ENCODE measurements at places on chromosomes 3 and 15.

DNA sequence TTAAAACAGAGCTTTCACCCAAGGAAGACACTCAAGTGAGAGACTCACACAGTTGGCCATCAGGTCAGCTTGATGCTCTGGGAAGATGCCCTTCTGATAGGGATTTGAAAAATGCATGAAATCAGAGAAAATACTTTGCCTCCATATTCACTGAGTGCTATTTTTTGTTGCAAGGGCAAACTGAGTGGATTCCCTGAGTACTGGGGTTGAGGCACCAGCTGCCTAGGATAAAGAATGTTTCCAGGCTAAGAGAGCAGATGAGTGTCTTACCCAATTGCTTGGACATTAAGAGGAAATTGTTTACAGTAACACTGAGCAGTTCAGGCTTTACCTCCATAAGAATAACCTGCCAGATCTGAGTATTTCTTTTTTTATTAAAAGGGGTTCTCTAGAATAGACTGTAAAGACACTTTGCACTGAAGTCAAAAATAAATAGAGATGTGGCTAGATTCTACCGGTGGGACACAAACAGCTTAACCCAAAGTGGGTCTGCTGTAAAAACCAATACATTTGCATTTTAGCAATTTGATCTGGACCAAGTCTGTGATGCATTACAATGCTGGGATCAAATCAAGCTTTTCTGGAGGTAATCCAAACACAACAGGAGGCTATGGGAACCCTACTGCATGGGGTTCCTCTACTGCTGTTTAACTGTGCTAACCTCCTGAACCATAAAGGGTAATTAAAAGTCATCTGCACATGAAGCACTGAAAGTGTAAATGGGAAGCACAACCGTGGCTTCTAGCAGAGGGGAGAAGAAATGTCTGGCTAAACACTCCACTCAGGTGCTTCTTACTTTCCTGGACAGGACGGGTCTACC lies 238.8 kb upstream of the WNT5A start:
- no peak for DNase-seq

DNA sequence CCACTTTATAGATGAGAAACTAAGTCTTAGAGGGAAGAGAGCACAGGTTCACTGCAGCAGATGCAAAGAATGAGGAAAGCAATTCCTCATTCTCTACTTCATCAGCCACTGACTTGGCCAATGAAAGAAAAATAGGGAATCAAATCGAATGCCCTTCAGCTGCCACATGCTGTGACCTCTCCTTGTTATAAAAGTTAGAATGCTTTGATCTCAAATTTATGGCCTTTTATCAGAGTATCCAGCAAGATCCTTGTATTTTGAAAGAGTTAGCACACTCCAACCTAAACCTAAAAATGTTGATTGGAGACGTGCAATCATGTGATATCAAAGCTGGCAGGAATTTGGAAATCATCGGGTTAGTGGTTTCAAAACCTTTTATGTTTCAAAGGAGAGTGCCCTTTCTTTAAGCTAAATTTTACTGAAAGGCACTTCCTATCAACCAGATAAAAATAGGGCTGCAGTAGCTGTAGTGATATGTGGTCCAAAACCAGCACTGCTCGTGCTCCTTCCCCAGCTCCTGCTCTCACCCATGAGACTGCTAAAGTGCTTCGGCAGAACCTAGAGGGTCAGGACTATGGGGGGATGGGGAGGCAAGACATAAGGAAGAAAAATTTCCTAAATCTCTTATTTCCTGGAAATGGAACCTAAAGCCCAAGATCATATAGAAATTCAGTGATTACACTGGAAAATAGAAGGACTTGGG lies 617.0 kb downstream of the PYDC2 start:
- DNase-seq, result no peak

GRCh38 chr15:93800805-93801204 lies 430.6 kb upstream of the MCTP2 start:
- no peak for DNase-seq

DNA sequence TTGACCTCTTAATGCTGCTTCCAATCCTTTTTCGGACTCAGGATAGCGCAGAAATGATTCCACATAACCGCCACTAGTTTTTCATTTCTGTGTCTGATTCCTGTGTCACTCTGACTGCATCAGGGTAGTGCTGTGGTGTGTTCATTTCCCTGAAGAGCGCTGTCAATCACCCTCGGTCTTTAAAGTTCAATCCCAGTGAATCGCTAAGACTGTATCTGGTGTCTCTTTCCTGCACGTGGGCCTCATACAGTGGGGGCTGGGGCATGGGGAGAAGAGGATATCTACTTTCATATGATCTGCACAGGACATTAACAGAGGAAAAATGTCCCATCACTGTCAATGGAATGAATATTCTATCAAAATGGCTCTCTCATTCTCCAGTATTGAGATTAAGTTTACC lies 32.9 kb upstream of the BNIP2 start:
- DNase-seq, result no peak

- no peak for DNase-seq
These were observed 39.0 kb downstream of the U2SURP start for GRCh38 chr3:143040261-143040879.

DNA sequence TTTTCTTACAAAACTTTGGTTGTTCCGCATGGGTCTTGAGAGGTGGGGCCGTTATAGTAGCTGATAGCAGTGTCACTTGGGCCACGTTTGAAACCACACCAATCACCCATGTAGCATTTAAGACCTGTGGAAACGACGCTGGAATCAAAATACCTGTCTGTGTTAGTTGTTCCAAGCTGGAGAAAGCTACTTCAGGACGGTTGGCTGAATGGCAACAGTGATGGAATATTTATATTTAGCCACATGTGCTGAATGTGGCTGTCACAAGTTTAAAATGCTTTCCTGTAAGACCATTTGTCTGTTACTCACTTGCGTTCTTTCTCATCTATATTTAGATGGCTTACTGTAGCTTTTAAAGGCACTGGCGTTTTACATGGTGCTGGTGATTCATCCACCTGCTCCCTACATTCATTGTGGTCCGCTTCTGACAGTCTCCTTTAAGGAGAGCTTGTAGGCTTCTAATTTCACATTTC lies 1.4 kb downstream of the DNAJA4 start:
- peak; percentile 66 for DNase-seq

GRCh38 chr3:44036850-44037249 lies 204.8 kb upstream of the TOPAZ1 start:
- DNase-seq, result no peak

DNA sequence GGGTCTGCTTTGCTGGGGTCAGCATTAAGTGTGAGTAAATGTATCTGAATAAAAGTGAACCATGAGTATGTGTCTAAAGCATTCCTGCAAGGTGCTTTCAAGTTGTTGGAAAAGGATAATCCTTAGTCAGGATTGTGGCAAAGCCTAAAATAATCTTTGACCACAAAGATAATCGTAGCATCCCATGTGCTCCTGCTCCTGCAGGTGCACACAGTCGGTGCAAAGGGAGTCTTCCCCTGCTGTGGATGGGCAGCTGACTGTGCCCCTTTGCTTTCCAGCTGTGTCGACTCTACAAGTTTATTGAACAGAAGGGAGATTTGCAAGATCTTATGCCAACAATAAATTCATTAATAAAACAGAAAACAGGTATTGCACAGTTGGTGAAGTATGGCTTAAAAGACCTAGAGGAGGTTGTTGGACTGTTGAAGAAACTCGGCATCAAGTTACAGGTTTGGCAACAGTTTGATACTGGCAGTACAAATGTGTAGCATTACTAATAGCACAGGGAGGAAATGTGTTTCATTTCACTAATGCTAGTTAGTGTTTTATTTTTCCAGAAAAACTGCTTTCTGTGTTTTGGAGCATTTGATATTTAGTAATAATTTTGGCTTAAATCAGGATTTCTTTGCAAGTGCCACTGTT lies 22.6 kb downstream of the SRP14 start:
- no peak for DNase-seq

- DNase-seq, result no peak
These were observed 24.5 kb upstream of the BCL6 start for GRCh38 chr3:187769771-187770170.

DNA sequence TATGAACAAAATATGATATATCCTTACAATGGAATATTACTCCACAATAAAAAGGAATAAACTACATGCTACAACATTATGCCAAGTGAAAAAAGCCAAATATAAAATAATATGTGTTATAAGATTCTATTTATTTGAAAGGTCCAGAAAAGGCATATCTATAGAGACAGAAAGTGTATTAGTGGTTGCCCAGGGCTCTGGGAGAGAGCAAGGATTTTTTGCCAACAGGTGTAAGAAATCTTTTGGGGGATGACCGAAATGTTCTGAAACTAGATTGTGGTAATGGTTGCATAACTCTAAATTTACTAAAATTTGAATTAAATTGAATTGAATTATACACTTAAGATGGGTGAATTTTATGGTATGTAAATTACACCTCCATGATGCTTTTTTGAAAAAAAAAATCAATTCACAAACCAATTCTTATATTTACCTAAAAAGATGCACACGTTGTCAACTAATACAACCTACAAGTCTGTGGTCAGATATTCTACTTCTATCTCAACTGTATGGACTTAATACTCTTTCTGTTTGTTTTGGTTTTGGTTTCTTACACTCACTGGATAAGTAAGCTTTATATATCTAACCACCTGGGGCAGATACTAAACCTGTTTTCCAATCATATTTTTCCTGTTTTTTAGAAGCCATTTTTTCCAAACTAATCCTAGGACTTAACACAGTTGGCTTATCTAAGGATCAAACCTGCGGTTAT lies 75.8 kb downstream of the FBN1 start:
- no peak for DNase-seq

DNA sequence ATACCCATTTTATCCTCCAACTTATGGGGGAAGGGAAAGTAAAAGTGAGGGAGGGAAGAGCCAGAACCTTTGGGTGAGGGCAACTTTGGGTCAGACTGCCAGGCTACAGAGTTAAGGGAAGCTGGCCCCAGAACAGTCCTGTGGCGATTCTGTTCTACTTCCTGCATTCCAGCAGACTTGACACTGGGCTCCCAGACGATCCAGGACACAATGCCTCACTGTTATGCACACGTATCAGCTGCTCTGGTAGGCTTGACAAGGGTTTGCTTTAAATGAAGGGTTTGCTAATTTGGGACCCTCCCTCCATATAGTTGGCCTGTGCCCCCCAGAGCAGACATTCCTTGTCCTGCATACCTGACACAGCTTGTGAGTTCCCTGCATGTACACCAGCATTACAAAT lies 10.7 kb downstream of the GORASP1 start:
- no peak for DNase-seq

DNA sequence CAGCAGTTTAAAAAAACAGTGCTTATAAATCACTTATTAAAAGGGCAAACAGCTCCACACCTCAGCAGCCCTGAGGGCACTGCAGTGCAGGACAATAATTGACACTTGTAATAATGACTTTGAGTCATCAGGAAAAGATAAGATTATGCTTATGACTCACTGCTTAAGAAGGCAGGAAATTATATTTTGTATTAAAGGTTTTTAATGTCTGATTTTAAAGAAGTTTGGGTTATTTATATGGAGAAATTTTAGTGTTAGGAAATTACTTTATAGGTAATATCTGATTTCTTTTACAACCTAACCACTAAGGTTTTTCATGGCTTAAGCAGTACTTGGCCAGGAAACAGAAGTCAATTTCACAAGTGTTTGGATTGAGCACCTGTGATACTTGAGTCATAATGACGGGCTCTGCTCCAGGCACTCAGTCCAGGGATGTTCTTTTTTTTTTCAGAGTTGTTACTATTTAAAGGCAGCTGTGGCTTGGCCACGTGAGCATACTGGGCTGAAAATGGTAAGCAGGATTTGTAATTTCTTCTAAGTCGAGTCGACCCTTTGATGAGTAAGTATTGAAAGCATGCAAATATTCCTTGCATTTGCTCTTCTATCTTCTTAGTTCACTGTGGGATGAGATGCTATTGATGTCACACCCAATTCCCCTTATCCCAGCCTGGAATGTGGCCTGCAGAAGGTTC lies 21.6 kb upstream of the SLC6A20 start:
- peak; percentile 45 for DNase-seq

DNA sequence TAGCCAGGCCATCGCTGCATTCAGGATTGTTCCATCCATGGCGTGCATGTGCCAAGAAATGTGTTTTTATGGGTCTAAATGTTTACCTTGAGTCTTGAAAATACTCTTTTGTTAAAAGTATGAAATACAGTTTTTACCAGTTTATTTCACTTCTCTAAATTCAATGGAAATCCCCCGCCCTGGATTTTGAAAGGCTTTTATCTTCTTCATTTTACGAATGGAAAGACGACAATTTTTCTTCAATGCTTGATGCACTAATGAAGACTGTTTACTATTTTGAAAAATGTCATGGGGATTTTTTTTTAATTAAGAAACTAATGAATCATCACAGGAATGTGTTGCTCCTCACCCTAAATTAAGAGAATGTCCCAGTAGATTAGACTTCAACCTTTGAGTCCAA lies 83.5 kb downstream of the FAM81A start:
- DNase-seq, result no peak

GRCh38 chr3:64143409-64144130 lies 81.7 kb downstream of the PRICKLE2 start:
- DNase-seq, result peak; percentile 12

- DNase-seq, result no peak
These were observed 958 bp downstream of the GLDN start for GRCh38 chr15:51342227-51342999.

- no peak for DNase-seq
These were observed 11.0 kb downstream of the FBLN2 start for GRCh38 chr3:13559764-13560525.

- no peak for DNase-seq
These were observed 610 bp downstream of the LIPC start for GRCh38 chr15:58432401-58432800.

DNA sequence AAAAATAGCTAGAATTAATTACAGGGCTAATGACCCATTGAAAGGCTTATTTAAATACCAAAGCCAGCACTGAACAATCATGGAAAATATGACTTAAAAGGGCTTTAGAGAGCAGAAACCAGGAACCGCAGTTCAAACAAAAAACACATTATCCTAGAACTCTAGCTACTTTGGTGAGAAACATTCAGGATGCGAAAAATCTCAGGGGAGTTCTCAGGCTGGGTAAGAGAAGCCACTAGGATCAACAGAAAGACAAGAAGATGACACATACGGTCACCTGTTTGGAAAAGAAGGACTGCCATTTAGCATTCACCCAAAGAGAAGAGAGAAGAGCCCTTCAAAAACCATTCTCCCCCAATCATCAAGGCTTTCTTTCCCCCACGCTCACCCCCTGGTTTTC lies 75.6 kb upstream of the ICE2 start:
- no peak for DNase-seq

DNA sequence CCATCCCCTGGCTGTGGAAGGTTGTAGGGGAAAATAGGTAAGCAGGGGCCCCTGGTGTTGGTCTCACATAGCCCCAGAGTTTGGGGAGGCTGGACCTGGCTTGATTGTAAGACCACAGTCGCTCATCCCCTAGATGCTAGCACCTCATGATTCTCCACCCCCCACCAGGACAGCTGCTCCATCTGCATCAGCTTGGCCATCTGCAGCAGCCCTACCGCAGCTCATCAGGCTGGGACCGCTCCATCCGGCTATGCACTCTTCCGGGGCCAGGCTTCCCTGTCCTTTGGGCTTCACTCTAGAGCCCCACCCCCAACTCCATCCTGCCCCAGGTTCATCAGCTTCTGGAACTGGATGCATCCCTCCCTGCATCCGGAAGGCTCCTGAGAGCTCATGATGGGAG lies 12.6 kb downstream of the SCN5A start:
- DNase-seq, result no peak
